Central memory CD4-positive, alpha-beta T cell (primary cell): ENCODE measurements at places on chromosomes 11 and 22.

- no peak for DNase-seq
Measured at GRCh38 chr22:17802822-17803221, 28.6 kb upstream of the BID start.

DNA sequence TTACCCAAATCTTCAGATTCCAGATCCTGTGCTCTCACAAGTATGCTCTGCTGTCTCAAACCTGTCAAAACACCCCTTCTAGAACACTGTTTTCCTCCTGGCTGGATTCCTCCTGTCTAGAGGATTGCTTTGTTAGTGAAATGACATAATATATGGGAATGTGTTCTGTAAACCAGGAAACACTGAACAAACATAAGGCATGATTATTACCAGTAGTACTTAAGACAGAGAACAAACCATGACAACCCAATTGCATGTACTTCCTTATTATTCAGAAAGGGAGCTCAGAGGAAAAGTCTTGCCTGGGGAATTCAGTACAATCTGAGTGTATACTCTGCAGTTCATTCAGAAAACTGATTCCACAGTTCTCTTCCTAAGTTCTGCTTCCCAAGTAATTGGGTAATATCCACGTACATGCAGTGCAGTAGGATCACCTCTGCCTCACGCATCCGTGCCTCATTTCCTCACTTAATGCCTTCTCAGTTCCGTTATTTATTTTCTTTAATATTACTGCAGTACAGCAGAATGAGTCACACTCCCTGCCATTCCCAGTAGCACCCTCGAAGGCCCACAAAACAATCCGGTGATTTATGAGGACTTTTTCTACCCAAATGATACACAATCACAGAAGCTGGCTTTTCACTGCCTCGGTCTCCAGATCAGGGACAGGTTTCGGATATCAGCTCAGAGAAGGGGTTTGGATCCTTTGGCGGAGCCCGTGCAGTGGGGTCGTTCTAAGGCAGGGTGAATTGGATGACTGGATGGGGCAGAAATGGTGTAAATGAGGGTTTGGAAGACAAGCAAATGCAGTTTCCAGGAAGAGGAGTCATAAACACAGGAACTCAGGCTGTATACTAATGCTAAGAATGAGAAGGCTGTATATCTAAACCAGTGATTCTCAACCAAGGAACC, 896.9 kb downstream of the KCNA4 start:
- no peak for DNase-seq

DNA sequence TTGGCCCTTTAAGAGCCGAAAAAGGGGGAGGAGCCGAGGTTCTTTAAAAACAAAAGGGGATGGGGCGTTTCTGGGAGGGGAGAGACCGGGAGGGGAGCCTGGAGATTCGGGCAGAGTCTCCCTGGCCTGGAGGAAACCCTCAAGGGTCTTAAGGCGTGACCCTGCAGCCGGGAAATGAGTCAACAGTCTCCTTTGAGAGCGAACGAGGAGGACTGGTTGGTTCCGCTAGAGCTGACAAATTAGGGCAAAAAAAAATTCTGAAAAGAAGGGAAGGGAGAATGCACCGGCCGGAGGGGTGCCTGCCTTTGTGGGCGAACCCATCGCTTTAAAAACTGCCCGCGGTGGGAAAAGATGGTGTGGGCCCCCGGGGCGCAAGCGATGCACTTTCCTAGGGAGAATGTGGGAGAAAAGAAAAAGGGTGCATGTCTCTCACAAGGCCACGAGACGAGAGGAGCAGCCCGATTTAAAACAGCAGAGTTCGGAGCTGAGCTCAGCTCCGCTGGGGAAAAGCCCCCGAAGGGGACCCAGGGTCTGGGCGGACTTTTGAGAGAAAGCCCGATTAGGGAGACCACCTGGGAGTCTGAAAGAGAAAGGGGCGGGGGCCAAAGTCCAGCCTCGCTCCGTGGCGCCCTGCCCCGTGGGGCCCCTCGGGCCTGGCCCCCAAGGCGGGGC, 874 bp downstream of the ZFTA start:
- peak; percentile 21 for DNase-seq

DNA sequence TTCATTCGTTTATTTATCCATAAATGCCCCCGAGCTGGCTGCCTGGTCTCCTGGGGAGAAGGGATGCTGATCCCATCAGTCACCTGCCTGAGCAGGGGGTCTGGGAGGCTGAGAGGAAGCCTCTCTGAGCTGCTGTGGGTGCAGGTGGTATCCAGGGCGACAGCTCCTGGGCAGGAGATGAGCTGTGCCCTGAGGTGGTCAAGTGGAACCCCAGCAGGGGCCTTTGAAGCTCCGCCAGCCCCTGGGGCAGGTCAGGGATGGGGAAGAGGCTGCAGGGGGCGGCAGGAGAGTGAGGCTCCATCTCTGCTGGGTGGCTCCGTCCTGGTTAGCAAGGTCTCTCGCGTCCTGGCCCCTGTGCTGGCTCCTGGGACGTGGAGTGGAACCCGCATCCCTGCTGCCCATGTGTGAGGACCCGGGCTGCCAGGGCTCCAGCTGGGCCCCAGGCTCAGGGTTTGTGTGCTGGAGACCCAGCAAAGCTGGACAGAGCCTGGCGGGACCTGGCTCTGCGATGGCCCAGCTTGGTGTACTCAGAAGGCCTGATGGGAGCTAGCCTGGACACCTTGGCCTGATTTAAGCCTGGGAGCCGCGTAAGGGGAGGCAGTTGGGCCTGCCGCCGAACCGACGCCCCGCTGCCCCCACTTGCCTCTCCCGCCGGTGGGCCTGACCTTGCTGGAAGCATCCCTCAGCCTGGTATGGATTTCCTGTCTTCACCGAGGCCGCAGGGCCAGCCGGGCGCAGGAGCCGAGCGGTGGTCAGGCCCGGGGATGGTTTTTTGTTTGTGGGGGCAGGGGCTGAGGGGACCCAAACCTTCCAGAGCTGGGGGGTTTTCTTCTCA, 44.5 kb downstream of the RTN4R start:
- DNase-seq = no peak

DNA sequence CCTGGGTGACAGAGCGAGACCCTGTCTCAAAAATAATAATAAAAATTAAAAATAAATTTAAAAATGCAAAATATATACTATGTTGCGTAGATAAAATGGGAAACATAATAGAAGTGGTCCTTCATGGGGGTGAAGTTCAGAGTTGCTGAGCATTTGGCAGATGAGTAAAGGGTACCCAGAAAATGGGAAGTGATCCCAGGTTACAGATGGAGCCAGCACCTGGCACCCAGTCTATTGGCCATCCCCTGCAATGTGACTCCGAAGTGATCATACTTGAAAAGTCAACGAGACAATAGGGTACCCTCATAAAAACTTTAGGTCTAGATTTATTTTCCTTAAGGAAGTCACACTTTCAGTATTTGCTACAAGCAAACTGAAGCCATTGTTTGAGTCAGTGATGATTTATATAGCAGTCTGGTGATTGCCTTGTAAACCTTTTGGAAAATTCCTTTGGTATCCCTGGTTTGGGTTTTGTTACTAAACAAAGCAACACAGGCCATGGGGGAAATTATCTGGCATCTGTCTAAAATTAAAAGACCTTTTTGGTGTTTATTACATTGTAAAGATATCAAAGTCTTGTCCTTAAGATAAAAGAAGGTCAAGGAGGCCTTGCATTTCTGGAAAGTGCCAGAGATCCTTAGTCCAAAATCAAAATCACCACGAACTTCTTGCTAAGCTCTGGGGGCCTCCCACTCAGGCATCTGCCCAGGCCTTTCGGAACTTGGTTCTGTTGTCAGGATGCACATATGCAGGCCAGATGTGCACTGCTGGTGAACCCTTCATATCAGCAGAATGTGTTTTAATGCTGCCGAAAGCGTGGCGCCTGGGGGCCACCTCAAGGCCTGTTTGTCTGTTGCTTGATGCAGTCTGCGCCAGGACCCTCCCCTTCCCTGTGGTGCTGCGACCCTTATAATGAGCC, 4.3 kb downstream of the SMARCB1 start:
- DNase-seq = no peak

DNA sequence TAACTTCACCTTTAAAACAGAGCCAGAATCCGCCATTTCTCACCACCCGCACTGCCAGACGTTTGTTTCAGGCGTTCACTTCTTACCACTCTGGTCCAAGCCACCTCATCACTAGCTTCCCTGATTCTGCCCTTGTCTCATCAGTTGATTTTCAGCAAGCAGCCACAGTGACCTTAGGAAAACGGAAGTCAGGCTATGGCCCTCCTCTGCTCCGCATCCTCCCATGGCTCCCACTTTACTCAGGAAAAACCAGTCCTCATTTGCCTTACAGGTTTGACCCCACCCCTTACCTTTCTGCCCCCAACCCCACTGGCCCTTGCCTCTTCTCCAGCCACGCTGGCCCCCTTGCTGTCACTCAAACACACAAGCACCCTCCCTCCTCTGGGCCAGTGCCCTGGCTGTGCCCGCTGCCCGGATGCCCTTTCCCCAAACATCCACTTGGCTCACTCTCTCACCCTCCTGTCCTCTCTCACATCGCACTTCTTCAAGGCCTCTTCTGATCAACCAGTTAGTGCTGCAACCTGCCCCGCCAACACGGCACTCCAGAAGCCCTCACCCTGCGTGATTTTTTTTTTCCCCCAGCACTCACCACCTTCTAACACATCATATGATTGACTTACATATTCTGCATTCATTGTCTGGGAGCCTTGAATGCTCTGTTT, 18.9 kb downstream of the TPST2 start:
- DNase-seq = no peak

- DNase-seq = peak; percentile 35
Measured at GRCh38 chr11:62340269-62340901, 3.1 kb downstream of the ASRGL1 start.

- DNase-seq = no peak
Measured at GRCh38 chr11:10323793-10324170, 18.9 kb downstream of the ADM start.

DNA sequence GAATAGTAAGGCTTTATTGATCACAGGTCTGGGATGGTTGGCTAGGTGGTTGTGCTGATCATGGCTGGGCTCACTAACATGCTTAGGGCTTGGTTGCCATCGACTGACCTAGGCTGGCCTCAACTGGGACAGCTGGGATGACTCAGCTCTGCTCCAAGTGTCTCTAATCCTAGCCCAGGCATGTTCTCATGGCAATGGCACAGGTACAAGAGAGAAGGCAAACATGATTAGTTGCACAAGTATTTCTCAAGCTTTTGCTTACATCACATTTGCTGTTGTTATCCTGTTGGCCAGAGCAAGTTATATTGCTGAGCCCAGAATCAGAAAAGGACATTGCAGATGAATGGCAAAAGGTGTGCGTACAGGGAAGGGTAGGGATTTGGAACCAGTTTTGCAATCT, 68.5 kb upstream of the SLC35C1 start:
- no peak for DNase-seq

- DNase-seq = no peak
Measured at GRCh38 chr22:26552466-26552865, 37.5 kb downstream of the TPST2 start.

GRCh38 chr22:49929211-49929979, 11.0 kb downstream of the CRELD2 start:
- DNase-seq = peak; percentile 72

DNA sequence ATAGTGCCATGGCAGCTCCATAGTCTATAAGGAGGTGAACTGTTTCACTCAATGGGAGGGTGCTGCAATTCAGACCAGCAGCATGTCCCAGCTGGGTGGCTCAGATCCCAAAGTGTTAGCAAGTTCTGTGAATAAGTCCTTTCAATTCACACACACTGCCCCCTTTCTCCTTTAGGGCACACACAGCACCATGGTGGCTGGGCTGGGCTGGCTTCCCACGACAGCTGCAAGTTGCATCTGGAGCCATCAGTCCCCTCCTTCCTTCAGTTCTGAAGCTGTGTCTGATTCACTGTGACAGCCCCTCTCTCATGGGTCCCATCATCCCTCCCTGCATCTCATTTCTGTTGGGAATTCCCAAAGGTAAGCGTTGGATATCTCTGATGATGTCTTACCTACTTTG, 324.1 kb upstream of the NCAM1 start:
- no peak for DNase-seq

- DNase-seq = no peak
Measured at GRCh38 chr11:12746593-12747097, 72.4 kb downstream of the TEAD1 start.

- DNase-seq = no peak
Measured at GRCh38 chr22:39536711-39537110, 4.2 kb upstream of the RPS19BP1 start.

DNA sequence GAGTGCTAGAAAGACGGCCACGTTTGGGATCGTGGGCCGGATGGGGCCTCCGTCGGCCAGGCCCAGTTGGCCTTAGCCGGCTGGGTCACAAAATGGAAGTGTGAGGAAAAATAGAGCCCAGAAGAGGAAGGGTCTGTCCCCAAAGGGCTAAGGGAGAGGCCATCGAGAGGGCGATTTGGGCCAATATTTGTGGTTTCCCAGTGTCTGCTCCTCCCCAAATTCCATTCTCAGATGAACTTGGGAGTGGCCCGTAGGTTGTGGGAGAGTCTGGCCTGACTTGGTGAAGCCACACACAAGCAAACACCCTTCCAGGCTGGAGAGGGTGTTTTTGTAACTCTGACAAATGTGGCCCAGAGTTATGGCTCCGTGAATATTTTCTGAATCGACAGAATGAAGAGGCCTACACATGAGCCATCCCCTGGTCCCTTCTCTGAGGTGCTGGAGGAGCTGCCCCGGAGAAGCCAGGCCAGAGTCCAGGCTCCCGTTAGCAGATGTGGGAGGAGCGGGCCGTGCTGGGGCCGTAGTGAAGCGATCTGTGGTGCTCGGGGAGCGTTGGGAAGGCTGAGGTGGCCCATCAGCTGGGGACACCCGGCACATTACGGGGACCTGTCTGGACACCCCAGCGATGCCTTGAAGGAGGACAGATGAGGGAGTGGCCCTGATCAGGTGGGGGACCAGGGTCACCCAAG, 73.5 kb upstream of the PPARA start:
- DNase-seq = no peak

GRCh38 chr11:65301491-65302329, 13.0 kb upstream of the CDC42EP2 start:
- DNase-seq = no peak

- peak; percentile 4 for DNase-seq
Measured at GRCh38 chr11:72333661-72334060, 89.7 kb upstream of the PHOX2A start.

- DNase-seq = no peak
Measured at GRCh38 chr11:3006505-3007260, 14.6 kb upstream of the NAP1L4 start.

GRCh38 chr22:44422746-44423380, 75.2 kb downstream of the RTL6 start:
- DNase-seq = no peak

GRCh38 chr11:71251761-71252268, 562 bp downstream of the SHANK2 start:
- no peak for DNase-seq

DNA sequence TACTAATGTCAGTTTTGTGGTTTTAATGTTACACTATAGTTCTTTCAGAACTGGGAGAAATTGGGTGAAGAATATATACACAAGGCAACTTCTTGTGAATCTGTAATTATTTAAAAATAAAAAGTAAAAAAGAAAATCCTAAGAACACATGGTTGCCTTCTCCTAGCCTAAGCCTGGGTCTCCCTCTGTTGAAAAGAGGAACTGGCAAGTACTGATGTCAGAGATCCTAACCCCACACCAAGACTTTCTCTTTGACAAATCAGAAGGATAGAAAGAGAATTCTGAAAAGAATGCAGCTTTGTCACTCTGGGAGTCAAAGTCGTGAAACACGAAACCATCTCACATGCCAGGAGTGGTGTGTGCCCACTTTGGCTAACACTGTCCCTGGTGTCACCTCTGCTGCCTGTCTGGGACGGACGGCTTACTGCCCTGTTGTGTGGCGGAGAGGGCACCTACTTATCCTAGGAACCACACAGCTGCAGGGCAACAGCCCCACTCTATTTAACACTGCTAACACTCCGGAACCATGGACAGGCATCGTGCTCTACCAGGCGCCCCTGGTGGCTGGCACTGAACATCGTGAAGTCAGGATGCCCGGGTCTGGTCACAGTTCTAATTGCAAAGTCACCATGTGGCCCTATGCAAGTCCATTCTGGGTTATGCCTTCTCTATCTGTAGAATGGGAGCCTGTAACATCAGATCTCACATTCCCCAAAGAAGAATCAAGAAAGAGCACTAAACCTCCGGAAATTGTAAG, 108.7 kb upstream of the CD82 start:
- DNase-seq = no peak
